ENCODE measurements at places on chromosomes 6 and 20.

DNA sequence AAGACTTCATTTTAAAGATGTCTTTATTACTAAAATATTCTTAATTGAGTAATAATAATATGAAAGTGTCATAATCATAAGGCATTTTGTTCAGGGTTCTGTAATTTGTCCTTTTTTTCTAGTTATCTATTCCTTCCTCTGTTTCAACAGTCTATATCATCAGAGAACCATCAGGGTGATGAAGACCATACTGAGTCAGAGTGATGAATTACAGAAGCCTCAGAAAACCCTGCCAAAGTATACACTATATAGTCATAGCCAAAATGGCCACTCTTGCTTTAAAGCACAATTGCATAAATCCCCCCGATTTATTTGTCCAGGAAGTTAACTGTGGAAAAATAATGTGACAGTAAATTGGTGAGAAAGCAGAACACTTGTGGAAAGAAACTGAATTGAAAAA lies 735.0 kb downstream of the EPHA7 start:
- no peak for DNase-seq

GRCh38 chr6:107237992-107238660 lies 122.8 kb upstream of the BEND3 start:
- DNase-seq: no peak

DNA sequence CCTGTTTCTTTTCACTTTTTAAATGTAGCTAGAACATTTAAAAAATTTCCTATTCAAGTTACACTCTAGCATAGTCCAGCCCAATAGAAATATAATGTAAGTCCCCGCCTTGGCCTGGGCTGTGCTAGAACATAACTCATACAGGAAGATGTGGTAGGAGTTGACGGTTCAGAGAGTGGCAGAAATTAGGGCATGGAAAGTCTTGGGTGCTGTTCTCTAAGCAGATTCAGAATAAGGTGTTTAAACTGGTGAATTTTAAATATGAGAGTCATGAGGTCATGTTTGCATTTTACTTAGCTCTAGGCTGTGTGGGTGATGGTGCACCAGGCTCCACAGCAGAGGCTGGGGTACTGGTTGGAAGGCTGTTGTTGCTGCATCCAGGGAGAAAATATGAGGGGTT lies 256.5 kb downstream of the FARS2 start:
- DNase-seq: no peak

DNA sequence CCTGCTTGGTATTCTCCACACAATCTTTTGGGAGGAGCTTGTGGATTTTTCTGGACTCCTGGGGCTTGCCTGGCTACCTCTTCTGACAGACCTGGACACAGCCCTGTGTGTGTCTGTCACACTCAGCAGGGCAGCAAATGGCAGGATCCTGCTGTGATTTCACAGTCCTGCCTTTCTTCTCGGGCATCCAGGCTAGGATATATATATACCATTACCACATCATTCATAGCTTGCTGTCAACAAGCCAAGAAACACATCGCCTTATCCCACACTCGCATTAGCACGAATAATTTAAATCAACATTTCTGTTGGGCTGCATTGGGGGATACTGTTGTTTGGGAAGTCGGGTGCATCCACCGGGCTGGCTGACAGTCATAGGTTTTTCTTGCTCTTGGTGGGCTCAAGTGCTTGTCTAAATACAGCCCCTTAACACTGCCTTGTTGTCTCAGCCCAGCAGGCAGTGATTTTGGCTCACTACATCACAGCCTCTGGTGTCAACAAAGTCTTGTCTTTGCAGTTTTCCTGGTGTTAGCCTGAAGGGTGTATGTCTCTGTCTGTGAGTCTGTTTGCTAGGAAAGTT lies 154.9 kb upstream of the FERMT1 start:
- DNase-seq: peak; percentile 80

DNA sequence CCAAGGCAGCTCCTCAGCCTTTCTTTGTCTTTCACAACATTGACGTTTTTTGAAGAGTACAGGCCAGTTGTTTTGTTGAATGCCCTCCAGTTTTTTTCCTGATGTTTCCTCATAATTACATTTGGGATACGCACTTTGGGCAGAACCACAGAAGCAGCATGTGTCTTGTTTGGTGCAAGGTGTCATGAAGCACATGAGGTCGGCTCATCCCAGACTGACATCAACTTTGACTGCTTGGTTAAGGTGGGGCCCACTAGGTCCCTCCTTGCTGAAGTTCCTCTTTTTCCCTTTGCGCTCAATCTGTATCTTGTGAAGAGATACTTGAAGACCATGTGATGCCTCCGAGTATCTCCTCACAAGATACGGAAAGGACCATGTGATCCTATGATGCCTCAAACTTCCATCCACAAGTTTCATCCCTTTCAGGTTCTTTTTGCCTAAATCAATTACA lies 10.5 kb downstream of the SNAI1 start:
- no peak for DNase-seq

DNA sequence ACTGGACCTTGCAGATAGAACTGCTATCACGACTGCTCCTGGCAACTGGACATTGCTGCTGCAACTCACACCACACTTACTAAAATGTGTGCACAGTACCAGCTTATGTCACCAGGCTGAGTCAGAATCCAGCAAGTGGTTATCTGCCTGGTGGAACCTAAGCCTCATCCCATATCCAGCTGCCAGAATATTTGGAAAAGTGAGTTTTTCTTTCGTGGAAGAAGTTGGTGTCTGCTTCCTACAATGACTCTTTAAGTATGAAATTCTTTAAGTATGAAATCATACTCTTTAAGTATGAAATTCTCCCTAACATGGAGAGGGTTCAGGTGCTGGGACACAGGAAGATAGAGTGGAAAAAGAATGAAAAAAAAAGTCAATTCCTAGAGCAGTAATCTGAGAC lies 16.4 kb upstream of the POLR1H start:
- no peak for DNase-seq

DNA sequence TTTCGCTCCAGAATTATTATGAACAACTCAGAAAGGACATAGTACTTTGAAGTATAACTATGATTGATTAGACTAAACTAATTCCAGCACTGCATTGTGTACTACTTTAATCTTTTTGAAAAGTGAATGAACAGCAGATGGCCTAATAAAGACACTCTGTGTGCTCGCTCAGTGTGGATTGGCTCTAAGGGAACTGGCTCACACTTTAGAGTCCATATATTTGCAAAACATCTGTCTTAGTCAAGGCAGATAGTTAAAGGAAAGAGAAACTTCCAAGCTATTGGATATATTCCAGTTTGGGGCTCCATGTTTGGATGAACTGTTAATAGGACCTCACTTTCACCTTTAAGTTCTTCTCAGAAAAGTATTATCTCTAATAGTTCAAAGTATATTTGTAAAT lies 218.9 kb downstream of the EYA4 start:
- no peak for DNase-seq

DNA sequence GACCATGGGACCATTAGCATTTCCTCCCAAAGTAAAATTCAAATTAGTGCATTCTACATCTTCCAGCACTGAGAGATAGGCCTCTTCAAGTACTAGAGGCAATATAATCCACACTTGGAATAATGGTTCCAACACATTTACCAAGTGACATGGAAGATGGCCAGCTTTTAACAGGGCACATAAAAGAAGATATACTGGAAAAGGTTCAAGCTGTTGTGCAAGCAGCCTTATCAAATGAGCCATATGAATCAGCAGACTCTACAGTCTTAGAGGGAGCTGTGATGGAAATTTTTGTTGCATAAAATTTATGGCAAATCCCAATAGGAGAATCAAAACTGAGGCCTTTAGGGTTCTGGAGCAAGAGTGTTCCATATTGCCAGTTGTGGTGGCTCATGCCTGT lies 526.6 kb upstream of the IRAK1BP1 start:
- no peak for DNase-seq

GRCh38 chr20:24896984-24897383 lies 52.1 kb upstream of the CST7 start:
- DNase-seq: no peak

All from NCI-H1092 treated with DMSO at 0.1 percent for 48 hours (cell line).